ENCODE measurements at places on chromosomes 11 and 22.

GRCh38 chr11:120510406-120511115 lies 987 bp upstream of the GRIK4 start:
- no peak for DNase-seq

DNA sequence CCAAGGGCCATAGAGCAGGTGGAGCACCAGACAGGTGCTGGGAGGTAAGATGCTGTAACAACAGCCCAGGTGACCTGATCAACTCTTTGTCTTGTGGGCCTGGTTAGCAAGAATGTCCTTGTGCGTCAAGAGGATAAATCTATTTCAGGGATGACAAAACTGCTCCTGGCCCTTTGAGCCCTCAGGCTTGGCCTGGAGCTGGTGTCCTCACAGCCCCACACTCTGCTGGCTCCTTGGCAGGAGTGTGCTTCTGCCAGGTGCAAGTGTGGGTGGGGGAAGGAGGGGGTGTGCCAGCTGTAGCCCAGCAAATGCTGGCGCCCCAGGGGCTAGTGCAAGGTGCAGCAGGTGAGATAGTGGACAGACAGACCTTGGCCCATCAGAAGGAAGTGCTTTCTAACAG lies 19.5 kb downstream of the AMPD3 start:
- no peak for DNase-seq

GRCh38 chr11:27055065-27055682 lies 14.6 kb downstream of the BBOX1 start:
- peak; percentile 46 for DNase-seq

DNA sequence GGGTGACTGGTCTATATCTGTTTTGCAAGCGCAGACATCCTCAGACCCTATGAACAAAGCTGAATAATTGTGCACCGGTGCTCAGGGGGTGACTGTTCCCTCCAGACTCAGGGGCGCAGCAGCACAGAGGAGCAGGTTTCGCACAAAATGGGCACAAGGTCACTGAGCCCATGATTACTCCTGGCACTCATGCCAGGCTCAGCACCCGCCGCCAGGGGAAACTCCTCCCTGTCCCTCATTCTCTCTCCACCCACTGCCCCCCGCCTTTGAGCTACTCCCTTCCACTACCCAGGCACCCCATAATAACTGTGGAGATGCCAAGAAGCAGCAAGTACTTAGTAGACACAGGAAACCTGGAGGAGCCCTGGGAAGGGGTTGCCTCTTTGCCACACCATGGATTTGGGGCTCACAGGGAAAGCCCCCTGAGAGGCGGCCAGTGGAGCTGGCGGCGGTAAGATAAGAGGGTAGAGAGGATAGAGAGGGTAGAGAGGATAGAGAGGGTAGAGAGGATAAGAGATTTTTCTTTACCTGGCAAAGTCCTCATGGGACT lies 198.8 kb downstream of the CTTN start:
- no peak for DNase-seq

GRCh38 chr11:113281052-113281725 lies 33.2 kb upstream of the TTC12 start:
- no peak for DNase-seq

DNA sequence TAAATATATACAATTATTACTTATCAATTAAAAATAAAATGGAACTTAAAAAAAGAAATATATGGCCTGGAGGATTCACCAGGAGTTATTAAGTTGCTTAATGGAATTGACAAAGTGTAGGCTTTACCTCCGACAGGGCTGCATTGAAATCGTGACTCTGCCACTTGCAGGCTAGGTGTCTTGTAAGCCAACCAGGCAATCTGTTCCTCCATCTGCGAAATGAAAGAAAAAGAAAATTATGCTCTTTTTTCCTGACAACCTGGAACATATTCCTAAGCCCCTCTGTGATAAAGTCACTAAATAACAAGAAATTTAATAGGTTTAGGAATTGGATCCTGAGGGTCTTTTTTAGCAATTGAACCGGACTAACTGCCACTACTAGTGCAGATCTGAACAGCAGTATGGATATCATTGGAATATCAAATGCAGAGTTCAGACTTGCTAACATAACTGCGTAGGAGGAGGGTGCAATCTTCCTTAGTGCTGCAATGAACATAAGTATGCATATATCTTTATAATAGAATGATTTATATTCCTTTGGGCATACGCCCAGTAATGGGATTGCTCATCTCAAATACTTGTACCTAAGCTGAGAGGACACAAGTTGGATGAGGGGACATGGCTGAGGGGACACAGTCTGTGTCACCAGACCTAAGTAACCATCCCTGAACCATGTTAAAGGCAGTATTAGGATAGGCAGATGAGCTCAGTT lies 42.5 kb upstream of the CEP126 start:
- DNase-seq, result no peak

GRCh38 chr11:8749202-8749601 lies 66.6 kb downstream of the RPL27A start:
- no peak for DNase-seq

DNA sequence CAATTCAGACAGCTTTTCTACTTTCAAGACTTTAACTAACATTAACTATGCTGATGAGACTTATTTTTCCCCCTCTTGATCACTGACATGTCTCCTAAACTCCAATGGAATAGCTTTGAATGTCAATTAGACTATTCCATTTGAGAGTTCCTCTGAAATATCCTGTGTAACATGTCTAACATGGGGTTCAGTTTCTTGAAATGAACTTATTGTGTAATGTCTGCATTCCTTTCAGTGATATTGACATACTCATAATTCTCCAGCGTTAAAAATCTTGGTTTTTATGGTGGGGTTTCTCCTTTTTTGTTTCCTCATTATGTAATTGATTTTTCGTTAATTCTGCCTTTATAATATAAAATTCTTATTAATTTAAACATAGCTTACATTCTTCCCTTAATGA lies 37.7 kb upstream of the SPTBN2 start:
- no peak for DNase-seq

DNA sequence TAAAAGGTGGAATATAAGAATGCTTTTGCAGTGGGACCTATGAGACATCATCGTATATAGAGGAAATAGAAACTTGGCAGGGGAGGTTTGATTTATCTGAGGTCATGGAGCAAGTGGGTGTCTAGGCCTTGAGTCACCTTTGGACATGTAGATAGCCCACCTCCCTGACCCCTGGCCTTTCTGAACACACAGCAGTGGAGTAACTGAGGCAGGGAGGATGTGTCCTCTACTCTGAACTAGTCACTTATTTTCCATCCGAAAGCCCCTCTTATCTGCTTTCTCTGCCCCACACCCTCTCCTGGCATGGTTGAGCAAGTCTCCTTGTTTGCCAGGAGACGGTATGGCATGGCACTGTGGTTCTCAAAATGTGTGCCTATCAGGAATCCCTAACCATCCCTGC lies 7.9 kb downstream of the CD82 start:
- DNase-seq, result no peak

GRCh38 chr11:126034933-126035425 lies 27.7 kb downstream of the CDON start:
- DNase-seq, result no peak

DNA sequence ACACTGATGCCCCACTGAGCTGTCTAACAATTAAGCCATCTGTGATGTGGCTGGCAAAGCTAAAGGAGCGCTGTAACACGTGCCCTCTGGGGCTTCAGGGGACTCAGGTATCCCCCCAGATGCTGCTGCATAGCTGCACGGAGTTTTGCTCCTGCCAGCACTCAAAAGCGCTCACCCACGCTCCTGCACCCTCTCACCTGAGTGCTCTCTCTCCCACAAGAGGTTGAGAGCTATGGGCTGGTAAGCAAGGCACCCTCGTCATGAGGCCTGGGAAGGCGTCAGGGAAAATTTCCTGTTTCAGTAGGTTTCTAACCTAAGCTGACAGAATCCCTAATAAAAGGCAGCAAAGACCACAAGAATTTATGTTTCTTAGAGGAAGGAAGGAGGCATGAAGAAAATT lies 850.3 kb downstream of the OPCML start:
- DNase-seq, result no peak

DNA sequence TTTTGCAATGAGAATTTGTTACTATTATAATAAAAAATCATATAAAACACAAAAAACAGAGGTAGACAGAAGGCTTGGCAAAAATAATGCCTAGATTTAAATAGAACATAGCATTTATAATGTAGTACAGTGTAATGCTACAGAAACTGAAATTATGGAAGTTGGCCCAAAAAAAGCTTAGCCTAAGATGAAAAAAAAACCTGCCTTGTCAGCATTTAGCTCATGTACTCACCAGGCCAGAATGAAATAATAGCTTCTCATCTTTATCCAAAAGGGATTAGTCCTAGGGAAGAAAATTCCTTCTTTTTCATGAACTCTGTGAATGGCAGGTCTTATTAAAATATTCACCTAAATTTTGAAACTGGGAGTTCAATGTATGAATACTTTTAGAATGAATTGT lies 951.1 kb downstream of the LRRC4C start:
- no peak for DNase-seq

DNA sequence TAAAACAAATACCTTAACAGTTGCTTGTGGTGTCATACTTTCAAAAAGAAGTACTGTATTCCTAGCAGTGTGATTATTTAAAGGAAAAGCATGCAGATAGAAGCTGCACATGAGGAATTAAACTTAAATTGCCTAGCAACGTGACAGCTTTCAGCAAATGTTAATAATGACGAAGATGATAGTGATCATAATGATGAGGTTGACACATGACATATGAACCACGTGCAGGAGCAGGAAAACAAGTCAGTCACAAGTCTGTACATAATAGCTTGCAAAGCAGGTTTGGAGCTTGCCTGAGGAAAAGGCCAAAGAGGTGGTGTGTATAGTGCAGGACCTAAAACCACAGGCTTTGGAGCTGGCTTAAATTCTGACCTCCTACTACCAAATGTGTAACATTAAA lies 30.6 kb upstream of the PIK3C2A start:
- no peak for DNase-seq

DNA sequence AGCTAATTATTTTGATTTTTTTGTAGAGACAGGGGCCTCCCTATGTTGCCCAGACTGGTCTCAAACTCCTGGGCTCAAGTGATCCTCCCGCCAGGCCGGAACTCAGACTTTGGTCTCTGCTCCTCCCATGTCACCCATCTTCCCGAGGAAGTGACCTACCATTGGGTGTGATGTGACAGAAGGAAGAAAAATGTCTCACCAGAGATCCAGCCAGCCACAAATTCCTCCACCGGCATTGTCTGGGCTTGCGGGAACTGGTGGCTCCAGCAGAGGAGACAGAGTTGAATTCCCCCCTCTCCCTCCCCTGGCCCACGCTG lies 772 bp downstream of the SLC25A45 start:
- no peak for DNase-seq

DNA sequence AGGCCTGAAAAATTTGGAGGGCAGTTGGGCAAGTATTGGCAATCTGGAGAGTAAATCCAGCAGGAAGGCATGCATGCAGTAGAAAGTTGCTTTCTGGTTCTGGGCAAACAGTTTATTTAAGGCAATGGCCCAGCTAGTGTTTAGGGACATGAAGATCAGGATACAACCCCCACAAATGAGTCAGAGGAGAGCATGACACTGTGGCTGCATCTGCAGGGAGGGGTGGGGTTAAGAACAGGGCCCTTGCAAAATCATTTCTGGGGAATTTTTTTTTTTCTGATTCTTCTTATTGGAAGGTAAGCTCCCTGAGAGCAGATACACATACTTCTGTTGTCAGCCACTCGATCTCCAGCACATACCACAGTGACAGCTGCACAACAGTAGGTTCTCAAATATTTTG lies 61.1 kb downstream of the FDX1 start:
- no peak for DNase-seq

DNA sequence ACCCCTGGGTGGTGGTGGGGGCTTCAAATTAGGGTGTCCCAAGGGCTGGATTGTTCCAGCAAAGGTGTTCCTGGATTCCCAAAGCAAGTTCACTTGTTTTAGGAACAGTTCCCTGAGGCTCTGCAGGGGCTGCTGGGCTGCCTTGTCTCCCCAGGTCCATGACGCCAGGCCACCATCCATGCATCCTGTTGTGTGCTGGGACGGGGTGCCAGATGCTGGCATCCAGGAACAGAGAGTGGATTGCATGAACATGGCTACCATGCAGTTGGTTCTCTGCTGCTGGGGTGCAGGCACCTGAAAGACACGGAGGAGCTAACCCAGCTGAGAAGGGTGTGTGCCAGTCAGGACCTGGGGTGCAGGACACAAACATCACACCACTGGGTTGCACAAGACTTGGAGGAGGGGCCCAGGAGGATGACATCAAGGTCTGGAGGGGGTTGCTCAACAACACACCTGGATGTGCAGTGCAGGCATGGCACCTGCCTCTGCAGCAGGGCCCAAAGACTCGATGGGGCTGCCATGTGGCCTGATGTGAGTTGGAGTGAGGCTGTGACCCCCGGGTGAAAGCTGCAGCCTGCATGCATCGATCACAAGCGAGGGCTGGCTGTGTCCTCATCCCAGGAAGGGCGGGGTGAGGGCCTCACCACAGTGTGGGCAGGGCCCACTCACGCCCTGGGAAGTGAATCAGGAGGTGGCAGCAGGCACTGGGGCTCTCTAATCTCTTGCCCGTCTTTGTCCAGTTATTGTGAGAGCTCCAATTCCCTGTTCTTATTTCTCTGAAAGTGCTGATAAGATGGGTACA lies 74.0 kb upstream of the CLDN5 start:
- DNase-seq, result no peak

GRCh38 chr11:69325446-69325845 lies 31.5 kb downstream of the MYEOV start:
- DNase-seq, result no peak

- no peak for DNase-seq
Observed at GRCh38 chr22:23548501-23549197, 31.4 kb downstream of the IGLL1 start.

GRCh38 chr22:19471572-19471971 lies 7.4 kb downstream of the UFD1 start:
- DNase-seq, result no peak

DNA sequence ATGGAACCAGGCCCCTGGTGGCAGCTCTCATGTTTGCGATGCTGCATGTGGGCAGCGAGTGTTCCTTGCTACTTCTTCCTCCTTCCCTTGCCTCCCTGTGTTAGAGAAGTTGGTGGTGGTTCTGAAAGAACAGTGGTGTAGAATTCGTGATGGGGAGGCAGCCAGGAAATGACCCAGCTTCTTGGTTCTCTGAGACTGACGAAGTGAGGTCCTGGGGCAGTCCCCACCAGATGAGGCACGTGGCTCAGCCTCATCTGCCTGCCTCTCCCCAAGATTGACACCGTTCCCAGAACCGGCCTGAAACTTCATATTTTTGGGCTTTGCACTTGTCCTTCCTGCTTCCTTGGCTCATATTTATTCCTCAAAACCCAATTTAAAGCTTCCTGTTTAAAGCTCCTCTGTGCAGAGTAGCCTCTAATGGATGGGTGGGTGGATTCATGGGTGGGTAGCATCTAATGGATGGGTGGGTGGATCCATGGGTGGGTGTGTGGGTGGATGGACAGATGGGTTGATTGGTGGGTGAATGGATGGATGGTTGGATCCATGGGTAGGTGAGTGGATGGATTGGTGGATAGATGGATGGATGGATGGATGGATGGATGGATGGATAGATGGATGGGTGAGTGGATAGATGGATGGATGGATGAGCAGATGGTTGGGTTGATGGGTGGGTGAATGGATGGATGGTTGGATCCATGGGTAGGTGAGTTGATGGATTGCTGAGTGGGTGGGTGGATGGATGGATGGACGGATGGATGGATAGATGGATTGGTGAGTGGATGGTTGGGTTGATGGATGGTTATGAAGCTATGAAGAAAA lies 77.3 kb upstream of the ATXN10 start:
- DNase-seq, result no peak
